Activated CD4-positive, alpha-beta T cell treated with anti-CD3 and anti-CD28 coated beads, Interleukin-2, amount 50 U/mL, for 48 hours (primary cell): ENCODE measurements at places on chromosomes 7 and 10.

- DNase-seq = no peak
Measured at GRCh38 chr7:271266-272107, 18.5 kb upstream of the FOXL3 start.

- DNase-seq = no peak
Measured at GRCh38 chr10:57320416-57320815, 947.3 kb downstream of the IPMK start.

GRCh38 chr10:54284526-54285193, 516.4 kb downstream of the PCDH15 start:
- DNase-seq = no peak

- DNase-seq = no peak
Measured at GRCh38 chr10:126668505-126668904, 2.0 kb downstream of the C10orf90 start.

DNA sequence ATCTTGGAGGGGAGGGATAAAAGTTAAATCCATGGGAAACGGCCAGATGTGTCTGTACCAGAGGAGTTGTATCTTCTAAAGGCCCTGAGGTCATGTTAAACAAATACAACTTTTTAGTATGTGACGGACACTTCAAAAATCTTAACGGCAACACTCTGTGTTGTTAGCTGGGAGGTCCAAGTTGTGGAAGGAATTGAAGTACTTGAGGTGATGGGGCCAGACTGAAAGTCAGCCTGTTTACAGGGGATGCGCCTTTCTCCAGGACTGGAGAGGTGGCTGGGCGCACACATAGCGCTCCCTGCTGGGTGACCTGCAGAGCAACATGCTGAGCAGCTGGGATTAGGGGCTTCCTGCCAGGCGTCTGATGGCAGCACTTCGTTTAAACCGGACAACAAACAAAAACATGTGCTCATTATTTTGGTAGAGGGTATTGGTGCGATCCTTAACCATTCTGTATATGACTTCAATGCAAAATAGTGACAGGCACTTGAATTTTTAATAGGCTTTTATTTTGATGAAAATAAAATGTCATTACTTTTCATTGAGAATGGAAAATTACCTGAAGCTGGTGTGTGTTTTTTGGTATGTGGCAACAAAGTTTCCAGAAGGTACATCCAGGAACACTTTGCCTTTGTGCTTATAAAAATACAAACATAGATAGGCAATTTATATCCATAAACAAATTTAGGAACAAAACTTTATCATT, 198.2 kb downstream of the MLLT10 start:
- DNase-seq = peak; percentile 37

- DNase-seq = no peak
Measured at GRCh38 chr7:134686786-134687185, 40.1 kb downstream of the BPGM start.

- no peak for DNase-seq
Measured at GRCh38 chr10:49153971-49154370, 20.1 kb upstream of the FAM170B start.

GRCh38 chr10:122421054-122421625, 33.3 kb upstream of the ARMS2 start:
- no peak for DNase-seq

DNA sequence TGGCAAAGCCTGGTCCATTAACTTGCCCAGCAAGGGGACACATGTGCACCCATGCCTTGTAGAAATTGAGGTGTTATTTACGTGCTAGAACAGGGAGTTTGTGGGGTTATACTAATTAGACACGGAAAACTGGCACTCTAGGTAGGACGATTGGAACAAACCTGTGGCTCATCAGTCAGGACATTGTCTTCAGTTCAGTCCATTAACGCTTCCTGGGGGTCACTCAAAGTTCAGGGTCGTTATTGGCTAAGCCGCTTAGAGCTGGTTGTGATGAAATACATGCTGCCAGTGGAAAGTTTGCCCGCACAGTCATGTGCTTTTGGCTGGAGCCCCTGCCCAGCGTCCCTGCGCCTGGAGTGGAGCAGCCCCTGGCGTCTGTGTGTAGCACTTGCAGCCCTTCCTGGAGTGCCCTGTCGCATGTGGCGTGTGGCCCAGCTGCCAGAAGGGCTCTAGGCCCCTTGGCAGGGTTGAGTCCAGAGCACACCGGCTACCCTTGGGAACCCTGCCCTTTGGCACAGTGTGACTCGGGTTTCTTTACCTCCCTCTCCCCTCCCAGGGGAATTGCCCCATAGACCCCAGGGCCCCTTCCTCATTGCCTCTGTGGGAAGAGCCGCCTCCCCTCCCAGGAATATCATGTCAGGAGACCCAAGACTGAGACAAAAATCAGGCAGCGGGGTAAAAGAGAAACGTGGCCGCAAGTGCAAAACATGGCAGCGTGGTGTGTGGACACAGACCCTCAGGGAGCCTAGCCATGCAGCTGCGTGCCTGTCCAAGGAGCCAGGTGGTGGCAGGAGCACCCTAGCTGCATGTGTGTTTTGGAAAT, 9.8 kb downstream of the ZNF775 start:
- DNase-seq = no peak

- no peak for DNase-seq
Measured at GRCh38 chr10:32386623-32387260, 39.8 kb upstream of the EPC1 start.

DNA sequence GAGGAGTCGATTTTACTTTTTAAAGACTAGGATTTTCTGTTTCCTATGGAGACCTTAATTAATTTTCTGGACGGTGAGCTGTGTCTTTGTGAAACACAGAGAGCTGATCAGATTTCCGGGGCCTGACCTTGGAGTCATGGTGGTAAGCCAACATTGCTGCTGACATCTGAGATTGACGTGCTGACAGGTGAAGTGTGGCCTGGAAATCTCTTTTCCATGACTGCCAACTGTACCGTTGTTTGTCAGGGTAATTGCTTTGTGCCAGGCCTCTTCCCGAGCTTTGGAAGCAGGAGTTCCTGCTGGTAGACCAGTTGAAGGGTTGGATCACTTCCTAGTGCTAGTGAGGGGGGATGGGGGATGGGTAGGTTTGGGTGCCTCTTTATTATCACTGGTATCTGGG, 71.2 kb downstream of the ADRA2A start:
- DNase-seq = no peak

DNA sequence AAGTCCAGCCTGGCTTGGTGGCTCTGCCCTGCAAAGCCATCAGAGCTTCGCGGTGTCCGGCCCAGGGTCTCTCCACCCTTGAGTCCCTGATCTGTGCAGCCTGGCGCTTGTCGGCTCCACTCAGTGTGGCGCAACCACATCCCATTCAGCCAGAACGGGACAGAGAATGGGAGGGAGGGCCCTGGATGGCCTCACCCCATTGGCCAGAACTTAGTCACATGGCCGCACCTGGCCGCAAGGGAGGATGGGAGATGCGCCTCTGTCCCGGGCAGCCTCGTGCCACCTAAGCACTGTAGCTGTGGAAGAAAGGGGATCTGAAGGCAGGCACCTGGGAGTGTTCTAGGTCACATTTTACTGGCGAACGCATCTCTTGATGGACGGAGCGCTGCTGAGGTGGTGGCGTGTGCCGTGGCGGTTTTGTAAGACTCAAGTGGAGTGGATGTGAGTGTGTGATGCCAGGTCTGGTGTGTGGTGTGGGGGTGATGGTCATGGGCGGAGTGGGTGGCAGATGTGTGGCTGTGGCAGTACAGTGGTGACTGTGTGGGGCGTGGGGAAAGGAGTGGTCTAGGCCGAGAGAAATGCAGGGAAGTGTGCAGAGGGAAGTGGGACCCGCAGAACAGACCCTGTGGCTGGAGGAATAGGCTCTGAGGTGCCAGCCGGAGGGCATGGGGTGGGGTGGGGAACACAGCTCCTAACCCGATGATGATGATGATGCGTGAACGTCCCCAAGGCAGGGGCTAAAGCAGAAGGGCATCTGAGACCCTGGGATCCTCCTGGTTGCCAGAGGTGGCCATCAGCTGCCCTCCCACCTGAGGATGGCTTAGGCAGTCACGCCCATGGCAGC, 19.0 kb downstream of the CLEC2L start:
- no peak for DNase-seq

- DNase-seq = no peak
Measured at GRCh38 chr10:89164080-89164479, 43.0 kb downstream of the CH25H start.

- DNase-seq = no peak
Measured at GRCh38 chr7:105350906-105351305, 37.8 kb downstream of the SRPK2 start.

DNA sequence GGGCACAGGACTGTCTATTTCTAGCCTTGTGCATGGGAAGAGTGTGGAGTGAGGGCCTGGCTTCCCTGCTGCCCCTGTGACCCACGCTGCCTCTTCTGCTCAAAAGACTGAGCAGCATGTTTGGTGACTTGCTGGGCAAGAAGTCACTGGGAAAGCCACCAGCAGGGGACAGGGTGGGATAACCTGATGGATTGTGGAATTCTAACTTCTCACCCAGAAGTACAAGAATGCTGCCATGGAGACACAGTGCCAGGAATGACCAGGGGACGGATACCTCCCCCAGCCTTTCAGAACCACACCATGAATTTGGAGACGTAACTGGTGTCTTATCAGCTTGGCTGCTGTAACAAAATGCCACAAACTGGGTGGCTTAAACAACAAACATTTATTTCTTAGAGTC, 28.4 kb downstream of the GALNTL5 start:
- DNase-seq = no peak

DNA sequence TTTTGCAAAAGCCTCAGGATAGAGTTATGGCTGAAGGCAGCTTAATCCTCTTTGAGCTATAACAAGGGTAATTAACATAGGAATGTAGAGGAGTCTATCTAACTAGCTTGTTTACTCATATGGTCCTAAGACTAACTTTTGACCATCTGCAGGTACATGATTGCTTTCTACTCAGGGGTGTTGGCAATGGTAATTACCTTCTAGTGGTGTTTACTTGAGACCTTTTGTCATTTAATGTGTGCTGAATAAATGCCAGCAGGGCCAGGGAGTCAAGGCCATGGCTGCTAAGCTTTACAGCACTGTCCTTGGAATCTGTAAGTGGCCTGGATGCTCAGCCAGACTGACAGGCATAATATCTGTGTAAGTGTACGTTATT, 1325.0 kb downstream of the XPNPEP1 start:
- no peak for DNase-seq

DNA sequence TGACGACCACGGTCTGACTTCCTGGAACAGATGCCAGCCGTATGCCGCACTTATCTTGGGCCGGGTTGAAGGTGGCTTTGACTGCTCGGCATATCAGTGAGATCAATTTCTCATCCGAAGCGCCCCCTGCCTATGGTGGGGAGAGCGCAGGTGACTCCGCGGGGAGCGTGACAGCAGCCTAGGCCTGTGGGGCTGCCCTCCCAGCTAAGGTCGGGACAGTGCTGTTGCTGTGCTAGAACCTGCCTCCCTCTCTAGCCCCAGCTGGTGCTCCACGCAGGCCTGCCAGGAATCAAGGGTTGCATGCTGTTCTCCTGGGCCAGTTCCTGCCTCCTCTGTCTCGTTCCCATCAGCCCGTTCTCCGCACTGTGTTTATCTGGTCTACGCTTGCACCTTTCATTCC, 49.8 kb downstream of the PODXL start:
- no peak for DNase-seq

GRCh38 chr10:70698211-70698610, 25.9 kb downstream of the ADAMTS14 start:
- no peak for DNase-seq

DNA sequence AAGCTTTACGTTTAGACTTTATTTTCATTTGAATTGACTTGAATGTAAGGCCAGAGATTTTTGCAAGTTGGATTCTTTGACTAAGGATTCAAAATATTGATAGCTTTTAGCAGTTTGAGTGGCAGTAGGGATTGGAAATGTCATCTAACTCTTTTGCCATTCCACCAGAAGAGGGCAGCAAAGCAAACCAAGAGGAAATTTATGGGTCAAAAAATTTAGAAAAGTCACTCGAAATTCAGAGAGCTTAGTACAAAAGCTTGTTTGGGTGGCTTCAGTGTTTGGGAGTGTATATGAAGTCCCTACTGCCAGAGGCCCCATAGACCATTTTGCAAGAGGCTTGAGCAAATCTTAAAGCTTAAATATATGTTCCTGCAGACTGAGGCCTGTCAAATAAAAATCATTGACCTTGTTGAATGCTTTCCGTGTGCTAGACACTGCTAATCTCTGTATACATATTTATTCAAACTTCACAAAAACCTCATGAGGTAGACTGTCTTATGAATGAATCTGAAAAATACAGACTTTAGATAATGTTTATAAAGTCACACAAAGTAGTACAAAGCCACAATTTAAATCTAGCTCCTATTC, 44.6 kb upstream of the RSBN1L start:
- DNase-seq = no peak

DNA sequence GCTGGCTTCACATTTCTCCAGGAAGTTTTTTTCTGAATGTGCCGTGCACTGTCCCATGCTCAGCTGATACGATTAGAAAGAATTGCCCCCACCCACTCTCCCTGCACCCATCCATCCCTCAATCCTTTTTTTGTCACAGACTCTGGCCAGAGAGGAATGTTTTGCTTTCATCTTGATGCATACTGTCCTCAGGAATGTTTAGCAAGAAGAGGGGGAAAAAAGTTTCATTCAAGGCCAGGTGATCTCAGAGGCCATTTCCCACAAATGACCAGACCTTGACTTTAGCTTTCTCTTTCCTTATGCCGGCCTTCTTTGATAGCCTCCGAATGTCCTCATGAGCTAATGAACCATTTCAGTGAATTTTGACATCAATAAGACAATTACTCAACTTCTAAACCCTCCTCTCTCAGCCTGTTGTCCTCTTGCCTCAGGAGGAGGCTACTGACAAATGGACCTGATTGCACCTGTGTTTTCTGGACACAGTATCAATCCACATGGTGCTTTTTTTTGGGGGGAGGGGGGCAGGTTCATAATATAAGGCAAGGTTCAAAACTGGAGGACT, 105.0 kb upstream of the KLF6 start:
- DNase-seq = no peak

DNA sequence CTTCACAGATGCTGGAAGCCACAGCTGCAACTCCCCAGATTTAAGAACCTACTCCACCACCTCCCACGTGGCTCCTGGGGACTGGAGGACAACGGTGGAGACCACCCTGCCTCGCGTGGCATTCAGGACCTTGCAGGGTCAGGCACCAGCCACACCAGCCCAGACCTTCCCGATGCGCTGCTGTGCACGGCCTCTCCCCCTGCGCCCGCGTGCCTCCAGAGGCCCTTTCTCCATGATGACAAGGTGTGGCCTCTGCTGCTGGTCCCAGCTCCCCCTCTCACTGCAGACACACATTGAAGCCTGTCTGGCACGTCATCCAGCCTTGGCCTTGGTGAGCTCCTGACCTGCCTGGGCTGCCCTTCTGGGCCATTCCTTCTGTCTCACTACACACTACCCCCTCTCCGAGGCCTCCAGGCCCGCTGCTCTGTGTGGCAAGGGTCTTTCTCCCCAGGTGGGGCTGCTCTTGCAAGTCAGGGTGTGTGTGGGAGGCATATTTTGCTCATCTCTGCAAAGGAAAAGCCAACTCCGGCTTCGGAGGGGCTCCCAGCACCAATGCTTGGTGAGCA, 254.8 kb downstream of the MAD1L1 start:
- DNase-seq = no peak
